ENCODE measurements at places on chromosomes 6 and 20.

DNA sequence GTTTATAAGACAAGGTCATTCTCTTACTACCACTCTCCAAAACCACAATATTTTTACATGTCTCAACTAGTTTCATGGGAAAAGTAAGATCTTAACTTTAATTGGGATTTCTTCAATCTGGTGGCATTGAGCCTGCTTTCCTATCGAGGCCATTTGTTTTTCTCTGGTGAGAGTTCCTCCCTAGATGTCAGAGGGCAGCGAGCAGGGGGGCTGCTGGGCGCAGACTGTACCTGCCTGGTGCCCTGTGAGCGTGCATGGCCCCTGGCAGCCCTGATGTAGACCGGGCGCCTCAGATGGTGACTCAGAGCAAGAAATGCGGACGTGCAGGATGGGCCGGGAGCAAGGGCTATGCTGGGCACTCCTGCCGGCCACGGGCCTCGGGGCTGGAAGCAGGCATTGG lies 27.2 kb downstream of the ERMARD start:
- DNase-seq, result no peak

- no peak for DNase-seq
Measured at GRCh38 chr20:45037050-45037449, 63.9 kb downstream of the KCNS1 start.

DNA sequence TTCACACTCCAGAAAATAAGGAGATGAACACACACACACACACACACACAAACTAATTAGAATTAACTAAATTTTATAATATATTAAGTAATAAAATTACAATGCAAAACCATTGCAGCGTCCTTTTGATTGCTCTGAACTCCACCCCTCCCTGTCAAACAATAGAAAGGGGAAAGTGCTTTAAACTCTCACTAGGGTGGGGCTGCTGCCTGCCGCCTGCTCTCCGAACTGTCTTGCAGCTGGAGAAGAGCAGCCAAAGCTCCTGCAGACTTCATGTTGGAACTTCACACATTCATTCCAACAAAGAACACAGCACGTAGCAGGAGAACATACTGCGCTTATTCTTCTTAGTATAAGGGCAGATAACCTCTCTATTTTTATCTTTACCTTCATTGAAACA lies 83.2 kb downstream of the GCLC start:
- DNase-seq, result peak; percentile 70

GRCh38 chr6:116363759-116364158 lies 7.0 kb upstream of the DSE start:
- DNase-seq, result peak; percentile 76

- DNase-seq, result no peak
Measured at GRCh38 chr6:33279257-33279695, 2.4 kb downstream of the B3GALT4 start.

- DNase-seq, result no peak
Measured at GRCh38 chr20:49865559-49865958, 49.8 kb downstream of the SPATA2 start.

- DNase-seq, result no peak
Measured at GRCh38 chr6:35018182-35018519, 123.0 kb downstream of the TCP11 start.

DNA sequence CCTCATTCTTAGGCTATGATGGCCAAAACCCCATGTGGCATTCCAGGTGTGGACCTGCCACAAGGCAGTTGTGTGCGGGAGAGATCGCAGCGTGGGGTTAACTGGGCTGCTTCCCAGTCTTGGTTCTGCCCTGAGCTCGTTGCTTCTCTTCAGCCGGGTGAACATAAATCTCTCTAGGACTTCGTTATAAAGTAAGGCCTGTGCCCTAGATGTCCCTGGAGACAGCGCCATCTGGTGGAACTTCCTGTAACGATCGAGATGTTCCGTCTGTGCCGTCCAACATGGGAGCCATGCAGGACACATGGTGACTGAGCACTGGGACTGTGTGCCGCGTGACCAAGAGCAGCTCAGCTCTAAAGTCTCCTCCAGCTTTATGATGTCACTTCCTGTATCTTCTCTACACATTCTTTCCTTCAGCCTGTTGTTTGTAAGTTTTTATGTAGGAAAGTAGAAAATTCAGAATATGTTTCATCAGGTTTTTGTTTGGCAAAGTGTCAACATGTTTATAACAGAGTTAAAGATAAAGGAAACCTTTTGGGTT lies 26.8 kb upstream of the RPP40 start:
- peak; percentile 80 for DNase-seq

GRCh38 chr6:142551274-142551811 lies 249.5 kb downstream of the ADGRG6 start:
- no peak for DNase-seq

DNA sequence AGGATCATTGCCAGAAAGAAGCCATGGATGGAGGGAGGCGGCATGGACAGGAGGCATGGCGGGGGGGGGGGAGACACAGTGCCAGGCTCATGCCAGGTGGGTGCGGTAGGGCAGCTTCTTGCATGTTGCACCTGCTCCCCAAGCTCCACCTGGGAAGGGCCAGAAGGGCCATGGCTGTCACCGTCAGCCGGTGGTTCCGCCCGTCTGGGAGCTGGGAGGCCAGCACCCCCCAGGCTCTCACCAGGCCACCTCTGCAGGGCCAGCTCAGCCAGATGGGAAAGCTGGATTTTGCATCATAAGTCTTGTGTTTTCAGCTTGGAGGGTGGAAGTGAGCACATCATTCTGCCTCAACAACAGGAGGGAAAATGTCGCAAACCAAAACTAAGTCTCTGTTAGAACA lies 404.7 kb downstream of the TAF4 start:
- DNase-seq, result no peak

DNA sequence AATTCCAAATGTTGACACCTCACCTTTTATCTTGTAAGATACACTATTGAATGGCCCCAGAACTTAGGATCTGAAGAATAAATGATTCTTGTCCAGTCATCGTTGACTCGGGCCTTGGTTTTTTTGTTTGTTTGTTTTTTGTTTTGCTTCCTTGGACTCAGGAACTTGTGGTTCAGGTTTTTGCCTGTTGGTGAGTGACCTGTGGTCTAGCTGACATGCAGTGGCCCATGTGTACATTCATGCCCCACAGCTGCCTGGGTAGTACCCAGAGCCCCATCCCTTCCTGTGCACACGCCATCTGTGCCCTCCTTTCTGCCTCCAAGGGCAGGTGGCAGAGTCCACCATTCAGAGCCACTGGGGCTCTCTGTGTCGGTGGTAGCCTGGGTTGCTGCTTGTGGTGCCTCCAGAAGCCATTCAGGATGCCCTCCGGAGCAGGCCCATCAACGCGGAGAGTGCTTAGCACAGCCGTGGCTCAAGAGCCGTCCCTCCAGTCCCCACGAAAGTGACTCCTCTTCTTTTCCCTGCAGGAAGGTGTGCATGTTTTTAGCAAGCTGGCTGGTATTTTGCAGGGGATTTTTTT lies 85.9 kb downstream of the SYNJ2 start:
- DNase-seq, result no peak

- DNase-seq, result no peak
Measured at GRCh38 chr6:37691904-37692806, 5.5 kb downstream of the MDGA1 start.

DNA sequence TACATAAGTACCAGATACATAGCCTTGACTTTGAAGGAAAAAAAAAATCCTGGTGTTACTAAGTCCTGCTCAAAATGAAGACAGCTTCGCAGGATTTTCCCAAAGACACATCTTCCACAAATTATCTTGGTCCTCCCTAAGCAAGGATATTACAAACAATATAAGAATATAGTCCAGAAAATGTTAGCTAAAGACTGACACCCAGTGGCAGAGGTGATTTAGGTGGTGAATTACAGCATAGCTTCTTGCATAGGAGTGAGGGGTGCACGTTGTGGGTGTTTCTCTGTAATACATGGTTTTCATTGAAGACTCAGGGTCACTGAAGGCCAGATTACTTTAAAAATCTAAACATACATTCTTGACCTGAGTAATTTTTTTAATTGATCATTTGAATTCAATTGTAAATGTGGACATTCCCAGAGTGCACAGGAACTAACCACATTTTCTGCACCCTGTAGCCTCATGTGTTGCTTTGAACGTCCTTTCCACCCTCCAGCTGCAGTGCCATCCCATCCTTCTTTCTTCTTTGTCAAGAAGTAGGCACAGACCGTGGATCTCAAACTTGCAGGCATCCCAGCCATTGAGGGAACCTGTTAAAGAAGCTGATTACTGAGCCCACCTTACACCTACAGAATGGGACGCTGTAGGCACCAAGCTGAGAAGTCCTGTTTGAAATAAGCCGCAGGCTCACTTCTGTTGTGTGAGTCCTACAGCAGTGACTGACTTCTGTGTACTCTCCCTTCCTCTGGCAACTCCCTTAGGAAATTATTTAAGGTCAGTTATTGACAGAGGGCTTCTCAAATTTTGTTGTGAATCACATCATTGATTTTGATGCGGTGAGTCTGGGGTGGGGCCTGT lies 102.6 kb downstream of the PERP start:
- peak; percentile 33 for DNase-seq

- DNase-seq, result no peak
Measured at GRCh38 chr6:52176550-52176949, 9.6 kb upstream of the IL17A start.

DNA sequence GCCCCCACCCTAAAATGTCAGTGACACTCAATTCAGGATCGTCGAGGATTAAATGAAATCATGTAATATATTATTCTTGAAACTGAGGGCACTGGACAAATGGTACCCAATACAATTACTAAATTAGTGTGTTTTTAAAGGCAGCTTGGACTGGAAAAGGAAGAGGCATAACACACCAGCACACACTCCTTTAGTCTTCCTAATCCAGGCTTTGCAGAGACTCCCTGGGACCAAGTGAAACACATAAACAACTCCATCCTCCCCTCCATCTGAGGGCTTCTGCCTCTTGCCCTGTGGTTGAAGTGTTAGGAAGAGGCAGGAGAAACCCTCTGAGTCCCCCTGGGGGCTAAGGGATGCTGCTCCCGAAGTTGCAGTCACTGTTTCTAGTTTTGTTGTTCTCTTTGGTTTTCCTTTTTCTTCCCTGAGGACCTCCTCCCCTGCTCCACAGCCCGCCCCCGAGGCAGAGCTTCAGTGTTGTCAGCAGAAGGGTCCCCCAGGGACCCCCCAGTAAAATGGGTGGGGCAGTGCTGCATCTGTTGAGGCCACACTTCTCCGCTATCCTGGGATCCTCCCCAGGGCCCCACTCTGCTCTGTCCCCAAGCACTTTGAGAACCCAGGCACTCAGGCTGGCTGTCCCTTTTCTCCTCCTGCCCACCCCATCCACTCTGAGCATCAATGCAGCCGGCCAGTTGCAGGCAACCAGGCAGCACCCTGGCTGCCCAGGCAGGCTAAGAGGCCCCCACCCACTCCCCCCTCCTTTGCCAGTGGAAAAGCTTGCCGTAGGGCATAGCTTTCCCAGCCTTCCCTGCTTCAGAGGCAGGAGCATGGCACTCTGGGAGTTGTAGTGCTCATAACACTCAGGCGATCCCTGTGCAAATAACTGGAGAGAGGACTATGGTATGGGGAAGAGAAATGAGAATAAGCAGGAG lies 5.9 kb downstream of the TMEM63B start:
- no peak for DNase-seq

All from inflammatory macrophage treated with lipopolysaccharide for 1 hour (primary cell).